ENCODE measurements at places on chromosomes 5 and 9.

- DNase-seq, result no peak
Observed at GRCh38 chr5:175059687-175060211, 335.4 kb downstream of the MSX2 start.

GRCh38 chr5:98041661-98042060, 731.8 kb upstream of the RGMB start:
- DNase-seq, result no peak

- peak; percentile 21 for DNase-seq
Observed at GRCh38 chr9:111807197-111807596, 12.5 kb upstream of the SHOC1 start.

- peak; percentile 93 for DNase-seq
Observed at GRCh38 chr5:77076961-77077828, 9.9 kb downstream of the ZBED3 start.

DNA sequence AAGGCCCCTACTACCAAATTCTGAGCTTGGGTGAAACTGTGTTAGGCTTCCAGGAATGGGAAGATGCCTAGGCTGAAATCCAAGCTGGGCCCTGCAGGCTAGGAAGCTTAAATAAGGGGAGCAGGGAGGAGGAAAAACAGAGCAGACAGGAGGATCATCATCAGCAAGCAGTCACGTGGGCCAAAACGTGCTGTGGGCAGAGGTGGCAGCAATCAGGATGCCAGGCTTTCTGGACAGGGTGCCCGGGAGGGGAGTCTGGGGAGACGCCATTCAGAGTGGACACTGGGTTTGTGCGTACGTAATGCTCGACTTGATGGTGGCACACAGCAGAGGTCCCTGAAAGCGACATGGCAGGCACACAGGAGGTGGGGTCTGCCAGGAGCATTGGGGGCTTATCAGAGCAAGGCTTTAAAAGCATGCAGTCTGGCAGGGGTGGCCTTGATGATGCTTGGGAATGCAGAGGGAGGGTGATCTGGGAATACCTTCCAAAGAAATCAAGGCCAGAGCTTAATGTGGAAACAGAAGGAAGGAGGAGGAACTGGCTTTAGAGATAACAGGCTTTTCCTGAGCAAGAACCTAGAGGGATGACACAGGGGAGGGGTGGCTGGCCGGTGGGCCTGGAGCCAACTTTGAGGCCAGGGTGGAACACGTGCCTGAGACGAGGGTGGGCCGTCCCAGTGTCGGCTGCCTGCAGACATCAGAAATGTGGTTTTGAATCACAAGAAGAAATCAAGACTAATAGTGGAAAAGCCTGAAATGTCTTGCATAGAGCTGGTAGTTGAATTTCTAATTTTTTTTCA, 212.5 kb downstream of the GADD45G start:
- no peak for DNase-seq

DNA sequence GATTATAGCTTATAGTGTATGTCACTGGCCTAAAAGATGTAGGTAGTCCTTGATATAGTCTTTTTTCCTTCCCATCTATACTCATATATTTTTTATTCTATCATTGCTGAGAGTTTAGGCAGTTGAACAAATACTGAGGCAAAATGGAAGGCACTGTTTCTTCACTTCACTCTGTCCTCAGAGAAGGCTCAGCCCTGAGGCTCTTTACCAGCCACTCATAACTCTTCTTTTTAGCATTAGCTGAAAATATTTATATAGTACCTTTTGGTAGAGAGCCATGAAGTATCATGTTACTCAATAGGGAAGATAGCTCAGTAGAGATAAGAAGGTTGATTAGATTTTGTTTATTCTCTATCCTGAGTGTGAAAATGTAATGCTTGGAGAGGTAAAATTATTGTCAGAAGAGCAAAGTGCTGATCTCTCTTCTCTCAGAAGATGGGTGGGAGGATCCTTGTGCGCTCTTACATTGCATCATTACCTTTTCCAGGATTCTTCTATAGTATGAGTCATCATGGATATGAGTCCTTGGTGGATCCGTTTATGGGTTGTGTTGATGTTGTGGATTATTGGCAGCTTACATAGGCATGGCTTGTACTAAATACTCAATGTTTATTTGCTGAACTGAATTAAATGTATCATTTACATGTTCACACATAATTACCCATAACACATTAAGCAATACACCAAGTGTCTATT, 88.1 kb downstream of the ANXA1 start:
- DNase-seq, result no peak

- no peak for DNase-seq
Observed at GRCh38 chr9:35749515-35750255, 598 bp downstream of the RGP1 start.

GRCh38 chr5:121292664-121293063, 559.0 kb upstream of the FTMT start:
- DNase-seq, result no peak

DNA sequence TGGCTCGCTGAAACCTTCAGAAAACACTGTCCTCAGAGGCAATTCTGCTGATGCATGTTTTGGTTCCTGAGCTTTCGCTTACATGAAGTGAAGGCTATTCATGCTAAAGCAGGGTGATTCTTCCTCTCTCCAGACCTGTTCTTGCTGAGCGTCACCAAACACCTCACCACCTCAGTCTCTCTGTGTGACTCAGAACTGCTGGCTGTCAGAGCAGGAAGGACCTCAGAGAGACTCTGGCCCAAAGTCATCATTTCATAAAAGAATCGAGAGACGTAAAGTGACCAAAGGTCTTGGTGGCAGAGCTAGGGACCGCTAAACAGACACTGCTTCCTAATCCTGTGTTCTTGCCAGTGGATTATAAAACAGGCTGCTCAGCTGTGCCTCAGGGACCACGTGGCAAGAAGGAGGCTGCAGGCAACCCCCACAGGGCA, 73.8 kb downstream of the LHFPL2 start:
- no peak for DNase-seq

GRCh38 chr9:14678776-14679175, 14.5 kb downstream of the ZDHHC21 start:
- no peak for DNase-seq

DNA sequence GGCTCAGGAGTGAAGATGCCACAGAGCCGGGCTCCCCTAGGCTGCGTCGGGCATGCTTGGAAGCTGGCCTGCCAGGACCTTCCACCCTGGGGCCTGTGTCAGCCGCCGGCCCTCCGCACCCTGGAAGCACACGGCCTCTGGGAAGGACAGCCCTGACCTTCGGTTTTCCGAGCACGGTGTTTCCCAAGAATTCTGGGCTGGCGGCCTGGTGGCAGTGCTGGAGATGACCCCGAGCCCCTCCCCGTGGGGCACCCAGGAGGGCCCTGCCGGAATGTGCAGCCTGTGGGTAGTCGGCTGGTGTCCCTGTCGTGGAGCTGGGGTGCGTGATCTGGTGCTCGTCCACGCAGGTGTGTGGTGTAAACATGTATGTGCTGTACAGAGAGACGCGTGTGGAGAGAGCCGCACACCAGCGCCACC, 113.1 kb downstream of the RXRA start:
- no peak for DNase-seq

DNA sequence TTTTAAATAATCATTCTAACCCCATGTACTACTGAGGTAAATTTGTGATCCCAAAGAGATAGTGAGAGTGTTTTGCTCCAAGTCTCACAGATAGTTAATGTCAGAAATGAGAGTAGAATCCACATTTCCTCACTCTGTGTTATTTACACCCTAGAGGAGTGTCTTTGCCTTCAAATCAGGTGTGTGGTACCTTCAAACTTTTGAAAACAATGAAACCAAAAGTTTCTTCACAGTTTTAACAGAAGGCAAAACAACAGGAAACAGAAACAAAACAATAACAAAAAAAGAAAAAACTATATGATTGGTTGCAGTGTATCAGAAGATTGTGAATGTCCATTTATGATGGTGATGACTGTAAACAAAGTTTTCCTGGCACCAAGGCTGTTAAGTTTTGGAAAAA, 85.9 kb downstream of the ERBIN start:
- no peak for DNase-seq

- DNase-seq, result no peak
Observed at GRCh38 chr9:104983491-104983890, 55.5 kb upstream of the ABCA1 start.

DNA sequence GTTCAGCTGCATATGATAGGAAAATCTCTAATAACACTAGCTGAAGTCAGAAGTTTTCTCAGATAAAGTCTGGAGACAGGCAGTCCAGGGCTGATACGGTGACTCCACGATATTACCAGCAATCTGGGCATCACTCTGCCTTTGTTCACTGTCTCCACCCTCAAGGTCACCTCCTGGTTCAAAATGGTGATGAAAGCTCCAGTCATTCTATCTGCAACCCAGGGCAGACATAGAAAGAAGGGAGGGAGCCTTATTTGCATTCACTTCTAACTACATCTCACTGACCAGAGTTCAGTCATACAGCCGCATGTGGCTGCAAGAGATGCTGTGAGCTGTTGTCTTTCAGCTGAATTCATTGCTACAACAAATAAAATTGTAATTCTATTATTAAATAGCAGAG, 22.4 kb upstream of the GPR151 start:
- no peak for DNase-seq

- peak; percentile 52 for DNase-seq
Observed at GRCh38 chr5:64612344-64612961, 77.8 kb upstream of the SHISAL2B start.

GRCh38 chr5:171445644-171446516, 26.4 kb downstream of the FGF18 start:
- no peak for DNase-seq

DNA sequence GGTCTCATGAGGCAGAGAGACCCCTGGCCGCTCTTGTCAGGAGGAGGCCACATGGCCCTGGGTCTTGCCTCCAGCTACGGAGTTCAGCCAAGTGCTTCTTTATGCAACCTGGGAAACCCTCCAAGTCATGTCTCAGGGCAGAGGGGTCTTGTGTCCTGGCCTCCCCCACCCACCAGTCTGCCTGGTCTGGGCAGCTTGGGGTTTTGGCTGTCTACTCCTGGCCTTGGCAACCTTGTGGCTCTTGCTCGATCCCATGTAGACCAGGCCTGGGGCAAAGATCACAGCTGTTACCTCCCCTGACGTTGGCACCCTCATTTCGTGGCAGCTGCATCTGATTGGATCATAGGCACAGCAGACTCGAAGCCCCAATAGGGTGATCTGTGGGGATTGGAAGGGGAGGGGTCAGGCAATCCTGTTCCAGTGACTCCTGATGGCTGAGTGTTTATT, 28.4 kb downstream of the JADE2 start:
- no peak for DNase-seq

DNA sequence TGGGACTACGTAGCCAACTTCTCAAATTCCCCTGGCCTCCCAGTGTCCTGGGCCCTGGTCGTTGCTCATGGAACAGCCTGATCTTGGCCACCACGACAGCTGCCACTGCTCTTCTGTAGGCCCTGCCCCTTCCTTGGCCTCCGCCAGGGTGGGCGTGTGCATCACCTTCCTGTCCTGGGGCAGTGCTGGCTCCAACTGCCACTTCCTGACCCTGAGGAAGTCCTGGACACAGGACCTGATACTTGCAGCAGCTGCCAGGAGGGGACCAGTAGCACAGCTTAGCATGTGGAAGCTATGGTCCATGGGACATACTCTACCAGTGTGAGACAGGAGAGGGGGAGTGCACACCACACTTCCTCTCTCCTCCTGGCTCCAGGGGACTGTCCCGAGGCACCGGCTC, 145.2 kb downstream of the TENT4A start:
- DNase-seq, result no peak

DNA sequence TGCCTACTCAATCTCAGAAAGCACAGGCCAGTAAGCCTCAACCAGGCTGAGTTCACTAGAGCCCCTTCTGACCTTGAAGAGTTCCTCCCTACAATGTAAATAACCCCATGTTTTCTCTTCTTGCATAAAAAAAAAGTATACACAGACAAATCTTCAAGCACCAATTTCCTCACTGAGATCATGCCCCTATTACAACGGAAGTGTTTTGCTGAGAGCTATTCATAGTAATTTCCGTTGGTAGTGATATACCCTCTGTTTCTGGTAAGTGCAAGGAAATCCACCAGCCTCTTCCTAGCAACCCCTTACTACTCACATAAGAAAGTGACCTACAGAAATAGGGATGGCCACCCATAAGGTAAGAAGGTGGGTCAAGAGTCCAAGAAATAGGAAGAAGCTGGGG, 76.4 kb upstream of the TARS1 start:
- peak; percentile 29 for DNase-seq

- no peak for DNase-seq
Observed at GRCh38 chr9:121888438-121888775, 204.7 kb downstream of the TTLL11 start.

DNA sequence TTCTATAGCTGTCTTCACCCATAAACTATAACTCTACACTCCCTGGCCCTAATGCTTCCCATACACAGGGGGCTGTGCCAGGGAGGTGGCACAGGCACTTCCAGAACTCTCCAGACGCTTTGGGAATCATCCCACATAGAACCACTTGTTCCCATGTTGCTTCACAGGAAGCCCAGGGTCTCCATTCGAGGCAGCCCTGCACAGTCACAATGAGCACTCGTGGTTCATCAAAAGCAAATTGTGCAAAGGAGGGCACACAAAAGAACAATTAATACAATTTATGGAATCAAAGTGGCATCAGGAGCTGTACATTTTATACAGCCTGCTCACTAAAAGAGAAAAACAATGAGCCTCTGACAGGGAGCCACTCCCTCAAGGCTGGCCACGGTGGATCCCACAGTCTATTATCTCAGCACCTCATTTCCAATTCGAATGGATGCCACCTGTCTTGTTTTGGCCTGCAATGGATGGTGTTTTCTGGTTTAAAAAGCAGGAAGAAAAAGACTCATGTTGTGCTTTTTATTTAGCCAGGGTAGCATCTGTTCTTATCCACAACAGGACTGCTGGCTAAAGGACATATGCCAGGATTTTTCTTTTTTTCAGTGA, 354.8 kb downstream of the ENC1 start:
- DNase-seq, result no peak

GRCh38 chr9:72753266-72753893, 199.5 kb downstream of the ALDH1A1 start:
- DNase-seq, result no peak

GRCh38 chr5:35302544-35302943, 72.3 kb upstream of the PRLR start:
- DNase-seq, result no peak

DNA sequence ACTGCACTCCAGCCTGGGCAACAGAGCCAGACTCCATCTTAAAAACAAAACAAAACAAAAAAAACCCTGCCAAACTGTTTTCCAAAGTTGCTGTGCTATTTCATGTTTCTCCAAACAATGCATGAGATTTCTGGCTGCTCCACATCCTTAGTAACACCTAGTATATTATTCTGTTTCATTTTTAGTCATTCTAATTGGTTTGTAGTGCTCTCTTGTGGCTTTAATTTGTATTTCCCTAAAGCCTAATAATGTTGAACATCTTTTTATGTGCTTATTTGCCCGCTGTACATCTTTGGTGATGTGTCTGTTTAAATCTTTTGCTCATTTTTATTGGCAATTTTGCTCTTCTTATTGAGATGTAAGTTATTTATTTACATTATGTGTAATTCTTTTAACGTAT, 18.4 kb upstream of the TTC1 start:
- no peak for DNase-seq
